Activated CD4-positive, alpha-beta T cell treated with anti-CD3 and anti-CD28 coated beads, Interleukin-2, amount 50 U/mL, for 16 hours (primary cell): ENCODE measurements at places on chromosomes 3 and 15.

DNA sequence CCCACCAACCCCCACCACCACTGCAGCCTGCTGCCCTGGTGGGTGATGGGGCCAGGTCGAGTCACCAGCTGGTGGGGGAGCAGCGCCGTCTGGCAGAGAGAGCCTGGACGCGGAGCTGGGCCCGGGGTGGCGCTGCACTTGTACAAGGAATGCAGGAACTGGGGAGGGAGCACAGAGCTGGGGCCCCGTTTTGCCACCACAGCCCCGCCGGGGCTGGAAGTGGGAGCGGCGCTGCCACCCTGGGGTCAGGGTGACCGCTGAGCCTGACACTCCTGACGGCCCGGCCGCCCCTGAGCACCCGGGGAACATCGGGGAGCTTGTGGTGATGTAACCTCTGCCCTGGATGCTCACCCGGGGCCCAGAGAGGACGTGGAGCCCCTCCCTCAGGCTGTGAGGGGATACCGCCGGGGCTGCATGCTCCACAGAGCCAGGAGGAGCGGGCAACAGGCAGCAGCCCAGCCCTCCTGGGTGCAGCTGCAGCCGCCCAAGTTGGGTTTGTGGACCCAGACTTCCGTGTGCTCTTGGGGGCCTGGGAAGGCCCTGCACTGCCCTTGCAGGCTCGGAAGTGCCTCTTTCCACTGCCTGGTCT is 32.6 kb upstream of the IREB2 start:
- no peak for DNase-seq

GRCh38 chr15:38562278-38562677 is 2.3 kb downstream of the RASGRP1 start:
- no peak for DNase-seq

GRCh38 chr3:46286947-46287565 is 44.8 kb downstream of the CCR3 start:
- DNase-seq: peak; percentile 66

GRCh38 chr3:27680517-27681246 is 41.4 kb downstream of the EOMES start:
- DNase-seq: no peak

DNA sequence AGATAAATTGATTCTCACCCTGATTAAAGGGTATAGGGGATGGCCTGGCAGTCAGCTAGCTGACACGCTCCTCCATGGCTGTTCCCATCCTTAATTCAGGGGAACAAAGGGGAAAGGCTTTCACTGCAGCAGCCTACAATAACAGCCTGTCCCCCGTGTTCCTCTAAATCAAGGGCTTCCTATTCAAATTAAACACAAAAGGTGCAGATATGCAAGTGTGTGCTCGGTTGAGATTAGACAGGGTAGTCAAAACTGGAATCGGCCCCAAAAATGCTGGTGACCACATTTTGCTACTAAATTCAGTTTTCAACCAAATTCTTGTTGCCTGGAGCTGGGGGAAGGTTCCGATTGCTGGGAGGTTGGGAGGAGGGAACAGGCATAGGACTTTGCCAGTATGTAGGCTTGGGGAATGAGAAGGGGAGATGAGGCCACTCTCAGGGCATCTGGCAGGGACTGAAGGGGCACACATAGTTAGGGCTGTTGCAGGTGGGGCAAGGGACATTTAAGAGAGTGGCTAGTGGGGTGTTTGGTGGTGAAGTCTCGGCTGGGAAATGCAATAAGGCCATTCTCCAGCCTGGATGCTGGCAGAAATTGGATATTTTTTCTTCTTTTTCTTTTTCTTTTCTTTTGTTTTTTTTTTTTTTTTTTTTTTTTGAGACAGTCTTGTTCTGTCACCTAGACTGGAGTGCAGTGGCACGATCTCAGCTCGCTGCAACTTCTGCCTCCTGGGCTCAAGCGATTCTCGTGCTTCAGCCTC is 32.9 kb upstream of the CTSH start:
- DNase-seq: no peak

DNA sequence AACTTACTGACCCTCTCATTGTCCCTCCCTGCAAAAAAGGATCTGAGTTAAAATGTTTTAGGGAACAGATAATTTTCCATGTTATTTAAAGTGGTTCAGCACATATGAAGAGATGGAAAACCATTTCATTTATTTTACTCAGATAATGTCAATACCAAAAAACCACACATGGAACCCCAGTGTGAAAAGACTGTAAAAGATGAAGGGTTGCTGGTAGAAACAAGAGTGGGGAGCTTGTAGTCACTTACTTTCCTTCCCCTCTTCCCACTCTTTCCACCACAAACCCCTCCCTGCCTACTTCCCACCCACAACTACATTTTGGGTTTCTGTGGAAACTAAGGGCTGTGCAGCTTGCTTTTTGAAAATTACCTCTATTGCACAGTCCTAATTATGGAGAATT is 18.5 kb upstream of the KLHL25 start:
- DNase-seq: no peak
